Activated T-cell treated with anti-CD3 and anti-CD28 coated beads for 4 hours (primary cell): ENCODE measurements at places on chromosomes 1 and 21.

DNA sequence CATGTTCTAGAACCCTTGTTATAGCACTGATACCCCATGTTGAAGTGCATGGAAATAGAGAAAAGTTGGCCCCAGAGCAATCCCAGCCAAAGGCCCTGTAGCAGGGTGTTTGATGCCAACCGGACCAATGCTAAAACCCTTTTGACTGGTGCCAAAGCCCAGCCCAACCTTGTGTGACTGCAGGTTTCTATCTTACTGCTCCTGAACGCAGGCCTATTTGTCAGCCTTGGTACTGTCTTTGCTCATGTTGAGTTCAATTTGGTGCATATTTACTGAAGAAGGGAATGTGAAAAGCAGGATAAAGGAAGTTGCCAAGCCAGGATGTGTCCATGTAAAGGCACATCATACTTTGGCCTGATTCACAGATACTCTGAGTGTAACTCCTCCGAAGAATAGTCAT, 51.7 kb upstream of the NFASC start:
- no peak for DNase-seq

GRCh38 chr1:85654066-85654782, 54.0 kb downstream of the ZNHIT6 start:
- DNase-seq: no peak

- DNase-seq: no peak
Measured at GRCh38 chr1:213984387-213985208, 3.2 kb upstream of the PROX1 start.

- no peak for DNase-seq
Measured at GRCh38 chr1:60228041-60228491, 154.5 kb upstream of the C1orf87 start.

DNA sequence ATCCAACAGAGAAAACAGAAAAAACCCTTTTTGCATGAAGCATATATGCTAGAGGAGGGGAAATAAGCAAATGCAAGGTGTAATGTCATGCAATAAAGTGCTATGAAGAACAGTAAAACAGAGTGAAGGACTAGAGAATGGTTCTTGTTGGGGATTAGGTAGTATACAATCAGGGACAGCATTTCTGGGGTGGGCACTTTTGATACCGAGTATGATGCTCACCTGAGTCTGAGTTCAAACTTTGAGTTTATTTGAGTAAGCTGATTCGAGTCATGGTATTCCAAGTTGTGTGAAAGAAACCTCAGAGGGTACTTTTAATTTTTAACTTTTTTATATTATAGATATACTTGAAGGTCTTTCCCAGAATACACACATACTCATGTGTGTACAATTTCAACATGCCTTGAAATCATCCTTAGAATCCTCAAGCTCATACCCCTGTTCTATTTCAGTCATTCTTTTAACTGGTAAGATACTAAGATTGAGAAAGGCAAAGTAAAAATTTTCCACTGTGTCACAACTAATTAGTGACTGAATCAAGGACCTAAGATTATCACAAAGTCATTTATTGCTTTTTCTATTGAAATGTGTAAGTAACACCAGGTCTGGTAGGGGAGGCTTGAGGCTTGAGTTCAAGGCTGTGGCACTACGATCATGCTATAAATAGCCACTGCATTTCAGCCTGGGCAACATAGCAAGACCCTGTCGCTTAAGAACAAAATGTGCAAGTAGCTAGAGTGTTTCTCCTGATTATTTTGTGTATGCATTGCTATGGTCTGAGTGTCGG, 12.1 kb downstream of the LRRC8B start:
- DNase-seq: no peak

- no peak for DNase-seq
Measured at GRCh38 chr21:42754270-42754933, 101.0 kb downstream of the PDE9A start.

DNA sequence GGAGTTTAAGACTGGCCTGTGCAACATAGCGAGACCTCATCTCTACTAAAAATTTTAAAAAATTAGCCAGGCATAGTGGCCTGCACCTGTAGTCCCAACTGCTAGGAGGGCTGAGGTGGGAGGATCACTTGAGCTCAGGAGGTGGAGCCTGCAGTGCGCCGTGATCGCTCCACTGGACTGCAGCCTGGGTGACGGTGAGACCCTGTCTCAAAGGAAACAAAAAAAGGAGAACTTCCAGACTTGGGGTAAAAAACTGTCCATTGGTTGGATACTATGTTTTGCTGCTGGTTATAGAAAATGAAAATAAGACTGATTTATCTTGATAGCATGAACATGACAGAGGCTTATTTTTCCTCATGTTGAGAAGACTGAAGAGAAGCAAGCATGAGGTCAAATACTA, 79.4 kb downstream of the WDR4 start:
- DNase-seq: no peak

DNA sequence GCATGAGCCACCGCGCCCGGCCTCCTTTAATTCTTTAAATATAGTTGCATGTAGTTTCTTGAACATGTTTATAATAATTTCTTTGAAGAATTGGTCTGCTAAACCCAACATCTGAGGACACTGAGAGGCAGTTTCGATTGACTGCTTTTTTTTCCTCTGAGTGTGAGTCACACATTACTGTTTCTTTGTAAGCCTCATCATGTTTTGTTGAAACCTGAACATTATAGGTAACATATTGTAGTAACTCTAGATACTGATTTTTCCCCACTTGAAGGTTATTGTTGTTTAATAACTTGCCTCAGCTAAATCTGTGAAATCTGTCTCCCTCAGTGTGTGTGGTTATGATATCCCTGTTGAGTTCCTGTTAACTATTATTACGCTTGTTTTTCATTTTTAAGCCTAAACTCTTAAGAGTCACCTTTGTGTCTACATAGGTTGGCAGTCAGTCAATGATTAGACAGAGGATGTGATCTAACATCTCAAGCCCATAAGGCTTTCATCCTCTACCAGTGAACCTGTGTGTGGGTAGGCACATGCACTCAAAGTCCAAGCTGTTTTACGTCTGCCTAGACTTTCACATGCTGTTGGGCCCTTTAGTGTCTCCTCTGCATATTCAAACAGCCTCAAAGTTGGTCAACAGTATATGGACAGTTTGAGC, 155.5 kb downstream of the KCNH1 start:
- no peak for DNase-seq

DNA sequence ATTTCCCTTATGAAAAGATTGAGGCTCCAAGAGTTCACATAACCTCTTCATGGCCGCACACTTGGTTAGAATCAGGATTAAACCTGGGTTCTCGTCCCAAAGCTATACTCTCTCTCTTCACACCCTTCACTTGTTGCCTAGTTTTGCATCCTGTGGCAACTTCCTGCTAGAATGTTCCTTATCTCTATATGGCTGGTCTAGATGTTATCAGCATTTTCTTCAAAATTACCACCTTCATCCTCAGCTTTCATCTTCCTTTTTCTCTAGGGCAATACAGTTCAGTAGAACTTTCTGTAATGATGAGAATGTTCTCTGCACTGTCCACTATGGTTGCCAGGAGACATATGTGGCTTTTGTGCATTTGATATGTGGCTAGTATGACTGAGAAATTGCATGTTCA, 31.1 kb upstream of the BCAR3 start:
- DNase-seq: no peak

DNA sequence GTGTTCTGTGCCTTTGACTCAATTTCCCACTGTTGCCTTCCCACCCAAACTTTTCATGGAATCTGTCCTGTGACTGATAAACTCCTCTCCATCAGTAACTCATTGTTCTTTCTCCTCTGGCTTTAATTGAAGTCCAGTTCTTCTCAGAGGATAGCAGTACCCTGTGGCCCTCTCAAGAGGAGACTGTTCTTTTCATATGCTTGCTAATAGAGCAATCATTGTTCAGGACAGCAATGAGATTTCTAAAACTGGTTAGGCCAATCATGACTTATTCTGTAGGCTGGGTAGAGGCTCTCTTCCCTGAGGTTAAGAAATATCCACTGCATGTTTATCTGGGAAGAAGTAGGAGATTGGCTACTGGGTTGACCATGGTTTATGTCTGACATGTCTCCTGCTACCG, 98.8 kb downstream of the CHD1L start:
- no peak for DNase-seq

DNA sequence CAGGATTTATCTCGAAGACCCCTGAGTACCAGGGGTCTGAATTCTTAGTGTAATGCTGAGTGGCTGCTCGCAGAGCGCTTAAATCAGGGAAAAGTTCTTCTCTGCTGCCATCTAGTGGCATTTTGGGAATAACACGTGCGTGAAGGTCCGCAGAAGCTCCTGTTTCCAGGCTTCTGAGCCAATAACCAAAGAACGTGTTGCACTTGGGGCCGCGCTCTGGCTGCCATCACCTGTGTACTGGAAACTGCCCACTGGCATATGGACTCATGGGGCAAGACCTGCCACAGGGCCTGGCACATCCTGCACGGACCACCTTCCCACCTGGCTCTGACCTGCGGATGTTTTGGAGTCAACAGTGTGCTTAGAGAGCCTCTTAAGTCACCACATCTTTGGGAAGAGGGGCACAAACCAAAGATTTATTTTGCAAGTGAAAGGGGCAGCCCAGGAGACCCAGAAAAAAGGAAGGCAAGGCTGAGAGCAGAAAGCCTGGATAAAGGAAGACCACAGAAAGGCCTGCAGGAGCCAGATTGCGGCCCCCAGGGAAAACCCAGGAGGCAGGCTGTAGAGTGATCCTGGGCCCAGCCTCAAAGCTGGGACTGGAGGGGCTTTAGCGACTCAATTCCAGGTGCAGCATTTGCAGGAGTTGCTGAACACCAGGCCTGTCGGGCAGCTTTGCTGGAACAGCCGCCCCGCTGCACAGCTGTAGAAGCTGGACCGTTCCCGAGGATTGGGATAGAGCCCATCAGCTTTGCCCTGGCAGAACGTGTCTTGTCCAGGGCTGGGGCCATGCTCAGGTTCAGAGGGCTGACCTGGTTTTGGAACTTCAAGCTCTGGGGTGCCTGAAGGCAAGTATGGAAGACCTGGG, 13.0 kb downstream of the CHIT1 start:
- DNase-seq: peak; percentile 38

GRCh38 chr21:36727866-36728265, 29.0 kb downstream of the SIM2 start:
- no peak for DNase-seq

DNA sequence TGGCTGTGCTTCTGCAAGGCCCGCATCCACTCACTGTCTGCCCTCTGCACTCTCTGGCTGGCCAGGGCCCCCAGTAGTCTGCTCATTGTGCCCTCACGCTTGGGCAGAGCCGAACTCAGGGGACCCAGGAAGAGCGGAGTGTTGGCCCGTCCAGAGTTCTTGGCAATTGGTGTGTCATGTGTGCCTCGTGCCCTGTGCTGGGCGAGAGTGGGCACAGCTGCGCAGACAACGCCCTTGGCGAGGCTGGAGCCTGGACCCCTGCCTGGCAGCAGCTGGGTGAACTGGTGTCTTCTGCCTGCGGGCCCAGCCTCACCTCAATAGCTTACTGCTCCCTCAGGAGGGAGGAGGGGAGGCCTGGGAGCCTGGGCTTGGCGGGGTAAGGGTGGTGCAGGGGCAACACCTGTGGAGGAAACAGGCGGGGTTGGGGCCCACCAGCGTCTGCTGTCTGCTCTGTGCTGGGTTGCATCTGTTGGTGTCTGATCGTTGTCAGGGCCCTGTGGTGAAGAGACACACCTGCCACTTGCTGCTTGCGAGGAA, 2.1 kb downstream of the GUK1 start:
- no peak for DNase-seq

DNA sequence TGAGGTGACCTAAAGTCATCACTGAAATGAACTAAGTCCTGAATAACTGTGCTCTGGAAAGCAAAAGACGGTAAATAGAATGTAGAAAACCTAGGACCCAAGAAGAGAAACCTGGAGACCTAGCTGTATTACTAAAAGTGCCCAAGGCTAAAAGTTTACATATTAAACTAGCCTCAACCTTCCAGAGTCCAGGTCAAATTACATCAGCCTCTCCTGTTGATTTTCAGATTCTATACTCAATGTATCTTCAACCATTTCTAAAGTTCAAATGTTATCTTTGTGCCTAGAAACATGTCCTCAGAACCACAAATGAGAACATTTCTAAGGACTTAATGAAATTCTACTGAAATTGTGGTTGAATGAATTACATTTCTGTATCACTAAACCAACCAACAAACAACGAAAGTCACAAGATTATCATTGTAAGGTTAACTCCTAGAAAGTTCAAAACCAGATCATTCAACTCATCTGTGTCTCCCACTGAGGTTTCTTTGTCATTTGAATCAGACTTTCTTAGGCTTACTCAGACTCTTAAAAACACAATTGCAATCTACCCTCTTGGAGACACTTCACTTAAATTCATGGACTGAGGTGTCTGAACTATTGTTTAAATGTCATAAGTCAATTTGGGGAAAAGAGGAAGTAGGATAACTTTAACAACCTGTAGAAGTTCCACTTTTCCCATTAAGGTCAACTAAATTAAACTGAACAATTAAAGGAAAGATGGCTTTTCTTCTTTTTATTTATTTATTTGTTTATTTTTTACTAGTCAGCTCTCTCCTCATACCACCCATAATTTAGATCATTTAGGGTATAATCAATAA, 207.7 kb downstream of the BARHL2 start:
- DNase-seq: no peak

- no peak for DNase-seq
Measured at GRCh38 chr1:6454856-6455751, 10.9 kb downstream of the TNFRSF25 start.

DNA sequence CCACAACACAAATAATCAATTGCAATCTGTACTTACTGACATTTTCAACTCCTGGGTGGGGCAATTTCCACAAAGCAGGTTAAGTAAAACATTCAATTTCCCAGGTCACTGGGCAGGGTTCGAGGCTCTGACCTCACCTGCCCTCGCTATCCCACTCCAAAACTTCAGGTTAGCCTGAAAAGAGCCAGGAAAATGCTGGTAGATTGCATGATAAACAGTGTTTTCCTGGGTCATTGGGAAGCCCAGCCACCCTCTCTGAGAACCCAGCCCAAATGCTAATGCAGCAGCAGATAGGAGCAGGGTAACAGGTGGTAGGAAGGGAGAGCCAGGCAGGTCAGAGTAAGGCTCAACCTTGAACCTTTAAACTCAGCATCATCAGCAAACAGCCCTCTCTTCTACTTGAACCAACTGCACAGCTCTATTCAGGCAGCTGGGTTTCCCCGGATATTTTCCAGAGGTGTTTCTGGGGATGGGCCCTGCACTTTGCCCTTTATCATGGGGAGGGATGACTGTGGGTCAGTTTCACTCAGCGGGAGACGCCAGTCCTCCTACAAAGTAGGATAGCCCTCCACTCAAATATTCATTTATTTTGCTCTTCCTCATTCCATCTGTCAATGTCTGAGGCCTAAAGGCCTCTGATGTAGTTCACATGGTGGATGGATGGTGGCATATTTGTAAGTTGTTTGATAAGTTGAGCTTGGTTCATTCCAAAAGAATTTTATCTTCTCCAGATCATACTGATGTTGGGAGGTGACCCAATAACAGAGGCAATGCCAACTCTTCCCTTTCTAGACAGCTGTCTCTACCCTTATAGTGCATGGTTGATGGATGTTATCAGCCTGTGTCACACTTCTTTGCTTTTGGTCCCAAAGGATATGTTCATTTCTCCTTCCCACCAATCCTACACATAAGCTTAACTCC, 65.7 kb downstream of the DUSP10 start:
- no peak for DNase-seq

- DNase-seq: no peak
Measured at GRCh38 chr1:169933984-169934725, 40.5 kb upstream of the SCYL3 start.
